ENCODE measurements at places on chromosomes 16 and 17.

DNA sequence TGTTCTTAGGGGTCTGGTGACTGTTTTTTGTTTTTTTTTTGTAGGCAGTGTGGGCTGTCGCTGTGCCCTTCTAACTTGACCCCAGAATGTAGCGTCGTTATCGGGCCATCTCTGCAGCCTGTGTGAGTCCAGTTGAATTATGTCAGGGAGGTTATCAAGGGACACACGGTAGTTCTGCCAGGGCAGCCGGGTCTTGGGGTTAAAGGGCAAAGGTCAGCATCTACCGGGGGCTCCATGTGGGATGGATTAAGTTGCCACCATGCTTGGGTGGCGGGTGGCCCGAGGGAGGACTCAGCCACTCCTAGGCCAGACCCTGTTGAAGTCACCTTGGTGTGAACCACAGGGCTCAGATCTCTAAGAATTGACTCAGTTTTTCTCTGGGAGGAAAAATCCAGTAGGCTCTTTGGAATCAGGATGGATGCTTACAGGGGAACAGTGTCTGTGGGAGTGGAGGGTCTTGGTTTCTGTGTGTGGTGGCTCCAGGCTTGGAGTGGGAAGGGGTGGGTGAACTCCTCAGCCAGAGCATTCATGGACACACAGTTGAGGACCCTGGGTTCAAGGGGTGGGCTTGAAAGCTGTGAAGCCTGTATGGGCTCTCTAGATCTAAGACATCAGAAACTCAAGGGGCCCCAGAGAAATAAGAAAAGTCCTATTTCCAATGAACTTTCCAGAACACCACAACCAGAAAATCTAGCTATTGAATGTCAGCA, 191.7 kb downstream of the IRF8 start:
- DNase-seq = no peak

DNA sequence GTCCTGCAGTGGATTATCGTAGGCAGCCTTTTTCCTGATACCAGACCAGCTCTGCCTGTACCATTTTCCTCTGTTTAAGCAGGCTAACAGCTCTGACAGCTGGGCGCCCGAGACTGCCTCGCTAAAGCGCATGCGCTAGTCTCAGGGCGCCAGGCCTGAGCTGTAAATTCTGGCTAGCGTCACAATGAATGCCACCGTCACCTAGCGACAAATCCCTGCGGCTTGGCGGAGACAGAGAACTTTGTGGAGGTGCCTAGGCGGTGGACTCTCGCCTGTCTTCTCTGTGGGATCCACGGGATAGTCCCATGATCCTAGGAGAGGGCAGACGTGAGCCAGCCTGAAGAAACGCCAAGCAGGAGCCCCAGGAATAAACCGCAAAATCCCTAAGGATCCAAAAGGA, 573.9 kb downstream of the KCNJ18 start:
- DNase-seq = no peak

DNA sequence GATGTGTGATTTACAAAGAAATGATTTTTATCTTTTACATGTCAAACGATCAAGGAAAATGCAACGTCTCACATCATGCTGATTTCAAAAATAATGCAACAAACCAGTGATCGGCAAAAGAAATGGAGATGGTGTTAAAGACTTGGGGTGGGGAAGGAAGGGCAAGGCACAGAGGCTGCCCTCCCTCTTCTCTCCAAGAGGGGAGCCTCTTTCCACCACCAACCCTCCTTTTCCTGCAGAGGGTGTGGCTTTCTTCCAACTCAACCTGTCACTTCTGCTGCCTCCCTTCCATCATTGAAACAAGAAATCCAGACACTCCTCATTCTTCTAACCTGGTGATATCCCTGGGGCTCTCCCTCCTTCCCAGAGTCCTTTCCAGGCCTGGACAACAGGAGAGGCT, 320.8 kb downstream of the SLC39A11 start:
- no peak for DNase-seq

- DNase-seq = no peak
Measured at GRCh38 chr16:79500286-79500685, 100.3 kb downstream of the MAF start.

- DNase-seq = no peak
Measured at GRCh38 chr16:67598527-67598926, 36.2 kb downstream of the CTCF start.

- no peak for DNase-seq
Measured at GRCh38 chr17:28711723-28712031, at the start of gene PROCA1. TSS of gene PROCA1 (minus strand) at chr17:28711888. CDS start at chr17:28711660, 228 bp downstream.

DNA sequence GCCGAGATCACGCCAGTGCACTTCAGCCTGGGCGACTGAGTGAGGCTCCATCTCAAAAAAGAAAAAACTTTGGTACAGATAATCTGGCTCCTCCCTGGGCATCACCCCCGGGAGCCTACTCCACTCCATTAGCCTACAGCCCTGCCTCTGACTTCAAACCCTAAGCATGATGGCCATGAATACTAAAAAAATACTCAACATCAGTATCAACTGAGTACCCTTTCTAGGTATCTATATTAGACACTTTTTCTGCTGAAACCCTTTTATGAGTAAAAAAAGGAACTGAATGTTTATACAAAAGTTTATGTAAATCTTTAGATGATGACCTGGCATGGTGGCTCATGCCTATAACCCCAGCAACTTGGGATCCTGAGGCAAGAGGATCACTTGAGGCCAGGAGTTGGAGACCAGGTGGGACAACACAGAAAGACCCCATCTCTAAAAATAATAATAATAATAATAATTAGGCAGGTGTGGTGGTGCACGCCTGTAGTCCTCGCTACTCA, 6.9 kb downstream of the RDM1 start:
- DNase-seq = no peak

DNA sequence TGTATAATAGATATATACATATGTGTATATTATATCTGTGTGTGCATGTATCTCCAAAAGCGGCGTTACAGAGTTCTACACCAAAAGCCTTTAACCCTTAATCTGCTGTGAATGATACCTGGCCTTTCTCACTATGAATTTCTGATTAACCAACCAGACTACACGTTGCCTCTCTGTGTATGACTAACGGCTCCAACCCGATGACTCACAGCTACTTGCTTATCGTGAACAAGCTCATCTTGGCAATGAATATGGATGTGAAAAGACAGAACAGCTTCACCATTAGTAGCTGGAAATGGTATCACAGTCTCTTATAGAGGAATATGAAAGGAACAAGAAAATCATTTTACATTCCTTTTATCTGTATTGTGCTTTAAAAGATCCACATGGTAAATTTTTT, 23.8 kb upstream of the ARHGAP44 start:
- no peak for DNase-seq

DNA sequence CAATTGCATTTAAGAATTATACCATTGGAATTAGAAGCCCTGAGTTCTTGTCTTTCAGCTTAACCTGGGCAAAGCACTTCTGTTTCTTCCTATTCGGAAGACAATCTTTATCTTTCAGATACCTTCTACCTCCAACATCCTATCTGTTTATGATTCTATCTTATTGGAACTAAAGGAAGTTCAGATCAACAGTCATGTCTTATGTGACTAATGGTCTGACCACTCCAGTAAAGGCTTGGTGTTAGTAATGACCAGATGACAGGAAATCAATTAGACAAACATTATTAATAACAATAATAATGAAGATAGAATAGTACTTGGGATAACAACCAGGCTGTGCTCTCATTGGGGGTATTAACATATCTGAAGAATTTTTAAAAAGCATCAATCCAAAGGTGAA, 11.3 kb downstream of the HS3ST3A1 start:
- no peak for DNase-seq

DNA sequence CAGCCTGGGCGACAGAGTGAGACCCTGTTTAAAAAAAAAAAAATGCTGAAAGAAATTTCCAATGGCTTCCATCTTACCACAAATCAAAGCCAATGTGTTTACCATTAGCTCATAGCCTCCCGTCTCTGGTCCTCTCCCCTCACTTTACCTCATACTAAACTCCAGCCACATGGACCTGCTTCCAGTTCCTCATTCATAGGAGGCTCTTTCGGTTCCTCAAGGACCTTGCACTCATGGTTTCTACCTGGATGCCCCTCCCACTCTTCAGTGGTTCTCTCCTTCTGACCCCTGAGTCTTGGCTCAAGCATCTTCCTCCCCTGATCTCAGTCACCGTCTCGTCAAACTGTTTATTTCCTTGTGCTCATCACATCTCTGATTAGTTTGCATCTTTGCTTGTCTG, 3.8 kb upstream of the DEF8 start:
- no peak for DNase-seq

DNA sequence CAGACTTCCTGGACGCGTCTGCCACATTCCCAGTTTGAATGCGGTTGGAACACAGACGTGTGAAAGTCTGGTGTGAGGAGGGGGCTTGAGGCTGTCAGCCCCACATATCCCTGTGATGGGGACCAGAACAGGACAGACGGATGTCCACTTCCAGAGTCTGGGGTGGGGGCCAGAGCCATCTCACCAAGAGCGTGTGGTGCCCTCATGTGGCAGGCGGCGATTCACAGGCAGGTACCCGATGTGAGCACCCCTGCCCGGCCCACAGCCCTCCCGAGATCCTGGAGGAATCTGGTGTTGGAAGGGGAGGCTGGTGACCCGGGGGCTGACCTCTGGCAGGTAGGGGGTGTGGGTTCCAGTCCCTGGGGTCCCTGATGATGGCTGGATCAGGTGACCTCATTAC, 51.5 kb downstream of the ENGASE start:
- DNase-seq = no peak

Measured in stimulated activated CD8-positive, alpha-beta memory T cell treated with anti-CD3 and anti-CD28 coated beads, Interleukin-4, amount 100 ng/mL, for 1 hour (primary cell).